ENCODE measurements at places on chromosomes 1 and 21. TPM values are rescaled to one million over a fixed set of nuclear protein-coding genes. Genes with fewer than 3 reads are reported as not detected.
A peak's percentile ranks its signal among the peaks of the same experiment; 100 is the strongest.

The AMY1B gene
- total RNA-seq, result not detected

GRCh38 chr1:93592551-93592949 is 89.1 kb downstream of the BCAR3 start:
- no peaks in the 10 kb centered on the region for H3K27me3 ChIP-seq
- no peaks in the 10 kb centered on the region for H3K4me1 ChIP-seq
- H3K27ac ChIP-seq, result no peak overlapping the region

The DAB1 gene
- total RNA-seq, result 0.19 TPM

The FAM177B gene
- total RNA-seq, result not detected

DNA sequence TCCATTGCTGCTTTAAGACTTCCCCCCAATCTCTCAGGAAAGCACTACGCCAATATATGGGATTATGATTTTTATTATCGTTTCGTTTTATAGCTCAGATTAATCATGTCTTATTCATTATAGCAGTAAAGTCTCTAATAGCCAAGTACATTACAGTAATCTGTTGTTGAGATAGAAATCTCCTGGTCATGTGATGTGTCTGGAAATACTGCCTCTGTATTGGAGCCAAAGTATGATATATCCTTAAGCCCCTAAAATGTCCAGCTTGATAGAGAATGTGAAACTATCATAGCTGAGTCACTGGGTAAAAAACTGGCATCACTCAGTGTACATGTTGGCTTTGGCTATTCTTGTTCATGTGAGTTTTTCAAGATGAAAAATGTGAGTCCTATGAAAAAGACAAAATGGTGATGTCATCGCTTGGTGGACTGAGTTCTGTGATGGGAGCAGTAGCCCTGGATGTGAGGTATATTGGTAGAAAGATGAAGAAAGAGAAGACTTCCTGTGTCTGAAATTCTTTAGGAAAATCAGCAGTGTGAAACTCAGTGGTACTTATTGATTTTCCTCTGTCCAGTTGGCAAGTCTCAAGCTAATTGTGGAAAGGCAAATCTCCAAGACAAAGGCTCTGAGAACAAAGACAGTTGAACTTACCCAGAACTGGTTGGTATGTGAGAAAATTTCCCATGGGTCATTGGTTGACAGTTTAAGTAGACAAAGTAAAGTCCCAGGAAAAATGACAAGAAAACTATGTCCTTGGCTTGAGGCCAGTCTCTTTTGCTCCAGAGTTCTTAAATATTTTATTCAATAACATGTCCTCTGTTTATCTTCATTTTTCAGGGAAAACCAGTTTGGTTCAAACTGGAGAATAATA is 76.2 kb downstream of the BRINP2 start:
- H3K4me1 ChIP-seq, result no peaks in the 10 kb centered on the region
- no peak for DNase-seq
- H3K27ac ChIP-seq, result no peak overlapping the region
- no peaks in the 10 kb centered on the region for H3K36me3 ChIP-seq

The ADGRL4 gene
- total RNA-seq, result 28.2 TPM

The PIK3R3 gene
- total RNA-seq, result 24.3 TPM

GRCh38 chr1:231949277-231950091 is 322.9 kb downstream of the DISC1 start:
- no peaks in the 10 kb centered on the region for H3K27me3 ChIP-seq
- peak overlapping the region; percentile 66 for H3K27ac ChIP-seq
- no peak overlapping the region for H3K4me3 ChIP-seq
- no peaks in the 10 kb centered on the region for H3K36me3 ChIP-seq
- no peaks in the 10 kb centered on the region for H3K4me1 ChIP-seq
- peak; percentile 73 for DNase-seq

- H3K27me3 ChIP-seq, result no peaks in the 10 kb centered on the region
- peak; percentile 21 for DNase-seq
- H3K4me3 ChIP-seq, result no peak overlapping the region
- no peaks in the 10 kb centered on the region for H3K36me3 ChIP-seq
- no peak overlapping the region for H3K27ac ChIP-seq
- no peaks in the 10 kb centered on the region for H3K4me1 ChIP-seq
Observed at GRCh38 chr21:44571844-44572782, 1.4 kb upstream of the KRTAP10-4 start.

DNA sequence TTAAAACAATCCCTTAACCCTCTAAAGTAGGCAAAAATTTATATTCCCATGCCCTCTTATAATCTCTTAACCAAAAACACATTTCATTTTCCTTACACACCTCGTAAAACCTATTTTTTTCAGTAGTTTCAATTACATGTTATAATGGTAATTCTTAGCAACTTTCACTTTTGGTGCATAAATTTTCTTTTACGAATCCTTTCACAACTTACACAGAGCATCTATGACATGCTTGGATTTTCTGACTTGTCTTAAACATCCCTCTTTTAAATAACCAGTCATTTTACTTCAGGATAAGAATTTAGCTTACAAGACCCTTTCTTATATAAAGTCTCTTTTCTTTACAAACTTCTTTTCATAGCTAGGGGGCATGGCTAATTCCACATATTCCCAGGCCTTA is 8.9 kb upstream of the MRPL55 start:
- H3K27ac ChIP-seq, result no peak overlapping the region
- H3K36me3 ChIP-seq, result no peaks in the 10 kb centered on the region
- H3K4me1 ChIP-seq, result no peaks in the 10 kb centered on the region
- no peak for DNase-seq
- H3K27me3 ChIP-seq, result no peaks in the 10 kb centered on the region
- no peak overlapping the region for H3K4me3 ChIP-seq

DNA sequence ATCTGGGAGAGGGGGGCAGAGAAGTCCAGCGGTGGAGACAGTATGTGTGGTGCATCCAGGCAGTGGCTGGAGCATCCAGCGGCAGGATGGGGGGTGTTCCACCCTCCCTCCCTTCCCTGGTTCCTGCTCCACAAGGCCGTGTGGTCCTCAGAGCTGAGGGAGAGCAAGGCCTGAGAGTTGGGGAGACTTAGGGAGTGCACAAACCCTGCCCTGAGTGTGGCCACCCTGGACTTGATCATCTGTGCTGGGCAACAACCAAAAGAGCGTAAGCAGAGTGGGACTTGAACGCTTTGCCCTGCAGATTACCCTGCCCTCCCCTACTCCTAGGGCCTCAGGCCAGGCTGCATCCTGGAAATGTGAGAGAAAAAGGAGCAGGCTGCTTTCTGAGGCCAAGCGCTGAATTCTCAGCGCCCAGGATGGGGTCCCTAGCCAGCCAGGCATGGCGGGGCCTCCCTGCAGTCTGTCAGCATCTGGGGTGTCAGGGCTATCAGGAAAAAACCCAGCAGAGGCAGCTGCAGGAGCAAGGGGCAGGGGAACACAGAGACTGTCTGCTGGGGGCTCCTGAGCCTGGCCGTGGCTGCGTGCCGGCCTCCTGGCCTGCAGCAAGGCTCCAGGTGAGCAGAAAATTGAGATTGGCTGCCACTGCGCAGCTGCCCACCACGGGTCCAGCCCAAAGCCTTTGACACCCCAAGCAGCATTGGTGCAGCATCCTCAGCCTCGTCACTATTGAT is 266.2 kb downstream of the NPHP4 start:
- no peak for DNase-seq
- no peaks in the 10 kb centered on the region for H3K36me3 ChIP-seq
- no peak overlapping the region for H3K27ac ChIP-seq
- H3K27me3 ChIP-seq, result no peaks in the 10 kb centered on the region
- H3K4me1 ChIP-seq, result no peaks in the 10 kb centered on the region
- no peak overlapping the region for H3K4me3 ChIP-seq

DNA sequence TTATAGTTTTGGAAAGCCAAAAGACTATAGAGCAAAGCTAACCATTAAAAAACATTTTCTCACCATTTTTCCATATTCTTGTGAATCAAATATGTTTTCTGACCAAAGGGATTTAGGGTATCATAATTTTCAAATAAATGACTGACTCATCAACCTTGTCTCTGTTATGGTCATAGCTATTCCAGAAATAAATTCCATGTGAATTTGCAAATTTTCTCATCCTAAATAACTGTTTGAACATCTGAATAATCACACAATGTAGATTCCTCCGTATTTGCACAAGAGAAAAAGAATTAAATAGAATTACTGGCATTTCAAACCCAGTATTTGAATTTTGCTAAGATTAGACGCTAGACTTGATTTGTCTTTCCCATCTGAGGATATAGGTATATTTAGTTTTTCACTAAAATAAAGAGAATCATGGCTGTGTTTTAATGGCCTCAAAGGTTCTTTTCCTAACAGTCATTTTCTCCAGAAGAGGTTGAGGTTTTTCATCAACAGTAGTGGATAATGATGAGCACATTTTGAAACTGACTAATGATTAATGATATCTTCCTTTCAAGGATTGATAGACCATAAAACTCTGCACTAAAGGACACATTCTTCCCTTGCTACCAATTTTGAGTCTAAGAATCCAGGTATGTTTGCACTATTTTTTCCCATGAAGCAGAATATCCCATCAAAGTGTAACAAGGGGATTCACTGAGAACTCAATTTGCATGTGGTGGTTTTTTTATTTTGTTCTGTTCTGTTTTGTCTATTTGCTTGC is 9.5 kb upstream of the DUSP23 start:
- H3K4me3 ChIP-seq, result no peak overlapping the region
- H3K27ac ChIP-seq, result no peak overlapping the region
- no peak for DNase-seq
